Activated T-cell treated with anti-CD3 and anti-CD28 coated beads, Interleukin-2, amount 50 U/mL, for 1 hour (primary cell): ENCODE measurements at places on chromosomes 3 and 15.

DNA sequence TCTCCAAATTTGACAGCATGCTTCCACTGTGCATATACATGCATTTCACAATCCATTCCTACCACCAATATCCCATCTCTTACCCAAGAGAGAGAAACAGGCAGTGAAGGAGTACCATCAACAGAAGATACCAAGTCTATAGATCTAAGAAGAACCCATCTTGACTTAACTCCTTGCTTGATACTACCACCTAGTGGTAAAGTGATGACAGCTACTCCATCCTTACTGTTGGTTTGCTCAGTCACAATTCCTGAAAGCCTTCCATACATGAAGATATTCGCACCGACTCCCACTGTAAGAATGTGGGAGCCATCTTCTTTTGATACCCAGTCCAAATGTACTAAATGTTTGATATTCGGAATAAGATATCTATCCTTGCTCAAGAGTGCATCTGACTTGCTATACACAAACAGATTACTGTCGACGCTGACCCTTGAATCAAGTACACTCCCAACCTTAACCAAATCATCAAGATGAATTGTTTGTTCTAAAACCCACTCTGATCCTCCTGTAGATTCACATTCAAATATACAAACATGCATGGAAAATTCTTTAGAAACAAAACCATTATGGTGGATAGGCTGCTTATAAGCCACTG lies 123.1 kb downstream of the DMXL2 start:
- DNase-seq: no peak

DNA sequence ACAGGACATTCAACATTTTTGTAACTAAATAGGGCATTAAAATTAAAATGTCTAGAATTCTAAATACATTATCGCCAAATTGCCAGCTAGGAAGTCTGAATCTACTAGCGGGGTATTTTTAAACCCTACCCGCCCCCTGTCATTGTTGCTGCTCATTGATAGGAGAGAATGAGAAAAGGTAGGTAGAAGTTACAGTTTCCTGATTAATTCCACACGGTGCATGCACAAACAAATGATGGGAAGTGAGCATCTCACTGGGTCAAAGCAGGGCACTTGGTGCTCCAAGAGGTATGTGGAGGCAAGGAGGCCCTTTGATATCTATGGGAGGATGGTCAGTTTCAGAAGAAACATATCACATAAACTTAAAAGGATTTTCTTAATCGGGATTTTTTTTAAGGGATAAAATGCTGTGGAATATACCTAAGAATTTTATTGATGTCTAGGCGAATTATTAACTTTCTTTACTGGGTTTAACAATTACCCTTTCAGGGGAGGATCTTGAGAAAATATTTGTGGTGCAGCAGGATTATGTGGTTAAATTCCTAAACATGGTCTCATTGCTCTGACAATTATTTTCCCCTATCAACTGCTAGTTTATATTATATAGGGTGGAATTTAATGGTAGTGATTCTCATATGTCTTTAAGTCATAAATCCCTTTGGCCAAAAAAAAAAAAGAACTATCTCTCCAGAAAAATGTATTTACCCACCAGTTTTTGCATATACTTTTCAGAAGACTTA lies 236.0 kb upstream of the GOLGA6L4 start:
- DNase-seq: no peak

DNA sequence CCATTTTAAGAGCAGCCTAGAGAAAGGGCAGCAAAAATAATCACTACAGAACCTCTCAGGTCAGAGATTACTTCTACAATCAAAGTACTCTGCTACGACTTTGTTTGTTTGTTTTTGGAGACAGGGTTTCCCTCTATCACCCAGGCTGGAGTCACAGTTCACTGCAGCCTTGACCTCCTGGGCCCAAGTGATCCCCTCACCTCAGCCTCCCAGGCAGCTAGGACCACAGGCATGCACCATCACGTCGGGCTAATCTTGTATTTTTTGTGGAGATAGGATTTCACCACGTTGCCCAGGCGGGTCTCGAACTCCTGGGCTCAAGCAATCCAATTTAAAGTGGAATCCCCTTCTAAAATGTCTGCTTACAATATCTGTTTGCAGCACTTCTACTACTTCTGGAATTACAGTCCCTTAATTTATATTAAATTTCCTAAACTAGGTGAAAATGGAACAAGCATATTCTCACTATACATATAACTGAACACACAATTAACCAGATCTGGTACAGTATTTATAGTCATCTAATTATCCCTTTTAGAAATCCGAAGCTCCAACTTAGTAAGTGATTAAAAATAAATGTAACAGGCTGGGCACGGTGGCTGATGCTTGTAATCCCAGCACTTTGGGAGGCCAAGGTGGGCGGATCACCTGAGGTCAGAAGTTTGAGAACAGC lies 4.4 kb downstream of the UACA start:
- DNase-seq: no peak

- no peak for DNase-seq
Observed at GRCh38 chr15:28081594-28081993, 17.5 kb downstream of the OCA2 start.

GRCh38 chr3:184602372-184603150 lies 41.0 kb downstream of the EPHB3 start:
- no peak for DNase-seq

DNA sequence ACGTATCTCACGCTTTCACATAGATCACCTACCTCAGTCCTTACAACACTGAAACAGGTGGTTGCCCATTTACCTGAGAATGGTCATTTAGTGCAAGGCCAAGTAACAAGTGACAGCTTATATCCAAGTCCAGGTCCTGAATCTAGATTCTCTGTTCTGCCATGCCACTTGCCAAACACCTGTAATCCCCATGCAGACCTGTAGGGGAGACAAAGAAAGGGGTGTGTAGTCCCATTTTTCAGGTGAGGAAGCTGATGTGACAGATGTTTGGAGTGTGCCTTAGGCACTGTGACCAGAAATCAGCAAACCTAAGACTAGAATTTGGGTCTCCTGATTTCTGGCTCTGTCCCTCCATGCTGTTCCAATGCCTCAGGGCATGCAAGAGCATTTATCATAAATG lies 12.7 kb downstream of the ZNF35 start:
- no peak for DNase-seq

DNA sequence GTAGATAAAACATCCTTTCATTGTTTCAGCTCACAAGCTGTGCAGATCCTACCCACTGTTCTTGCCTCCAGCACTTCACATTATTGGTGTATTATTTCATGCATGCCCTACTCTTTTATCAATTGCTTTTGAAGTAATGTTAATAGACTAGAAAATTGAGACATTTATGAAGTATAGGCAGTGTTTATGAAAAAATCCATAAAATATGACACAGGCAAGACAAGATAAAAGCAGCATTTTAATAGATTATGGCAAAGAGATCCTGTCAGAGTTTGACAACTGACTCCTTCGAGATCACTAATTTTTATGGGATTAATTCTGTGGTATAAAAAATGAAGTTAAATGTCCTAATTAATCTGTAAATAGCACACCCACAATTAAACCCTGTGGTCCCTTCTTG lies 217.2 kb upstream of the NANOGP8 start:
- DNase-seq: no peak
